ENCODE measurements at places on chromosomes 7 and 10.

DNA sequence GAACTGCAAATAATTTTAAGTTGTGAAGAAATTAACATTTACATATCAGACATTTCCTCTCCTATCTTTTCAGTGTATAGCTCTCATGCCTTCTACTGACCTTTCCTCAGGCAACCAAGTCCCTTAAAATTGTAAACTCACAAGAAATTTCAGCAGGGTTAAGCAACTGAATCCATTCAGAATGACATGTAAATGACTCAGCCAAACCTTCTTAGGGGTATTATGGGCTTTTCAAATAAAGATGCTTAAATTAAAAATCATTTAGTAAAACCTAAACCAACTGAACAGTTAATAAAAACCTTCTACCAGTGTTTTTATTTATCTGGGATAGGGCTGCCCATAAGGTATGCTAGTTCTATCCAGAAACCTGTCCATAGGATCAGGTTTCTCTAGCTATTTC lies 20.7 kb downstream of the WAPL start:
- DNase-seq, result no peak

DNA sequence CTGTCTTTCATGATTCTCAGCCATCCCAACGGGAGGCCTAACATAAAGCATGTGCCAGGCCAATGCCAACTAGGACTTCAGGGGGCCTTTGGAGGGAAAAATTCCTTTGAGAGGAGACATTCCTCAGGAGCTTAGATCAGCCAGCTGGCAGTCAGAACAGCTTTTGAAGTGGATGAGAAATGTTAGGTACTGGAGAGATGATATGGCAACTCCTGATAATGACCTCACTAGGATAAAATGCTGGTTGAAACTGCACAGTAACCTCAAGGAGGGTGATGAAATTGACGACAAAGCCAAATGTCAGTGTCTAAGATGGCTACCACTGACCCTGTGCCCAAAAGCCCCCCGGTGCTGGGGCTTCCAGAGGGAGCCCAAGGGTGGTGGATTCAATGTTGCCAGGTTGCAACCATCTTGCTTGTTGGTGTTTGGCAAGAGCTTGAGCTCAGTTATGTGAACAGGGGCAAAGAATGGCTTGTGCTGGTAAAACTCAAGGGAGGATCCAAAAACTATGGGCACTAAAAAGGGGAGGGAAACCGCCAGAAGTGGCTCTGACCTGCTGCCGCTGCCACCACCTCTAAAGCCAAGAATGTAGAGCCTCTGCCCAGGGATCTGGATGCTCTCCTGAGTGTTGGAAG lies 121.2 kb downstream of the UBE2H start:
- no peak for DNase-seq

GRCh38 chr7:100671353-100672327 lies 1.9 kb upstream of the GNB2 start:
- no peak for DNase-seq

- DNase-seq, result no peak
Measured at GRCh38 chr7:147013825-147014224, 897.2 kb downstream of the CNTNAP2 start.

- no peak for DNase-seq
Measured at GRCh38 chr7:128407751-128408708, 1.8 kb downstream of the IMPDH1 start.

- DNase-seq, result no peak
Measured at GRCh38 chr10:92265687-92266258, 25.1 kb downstream of the CPEB3 start.

DNA sequence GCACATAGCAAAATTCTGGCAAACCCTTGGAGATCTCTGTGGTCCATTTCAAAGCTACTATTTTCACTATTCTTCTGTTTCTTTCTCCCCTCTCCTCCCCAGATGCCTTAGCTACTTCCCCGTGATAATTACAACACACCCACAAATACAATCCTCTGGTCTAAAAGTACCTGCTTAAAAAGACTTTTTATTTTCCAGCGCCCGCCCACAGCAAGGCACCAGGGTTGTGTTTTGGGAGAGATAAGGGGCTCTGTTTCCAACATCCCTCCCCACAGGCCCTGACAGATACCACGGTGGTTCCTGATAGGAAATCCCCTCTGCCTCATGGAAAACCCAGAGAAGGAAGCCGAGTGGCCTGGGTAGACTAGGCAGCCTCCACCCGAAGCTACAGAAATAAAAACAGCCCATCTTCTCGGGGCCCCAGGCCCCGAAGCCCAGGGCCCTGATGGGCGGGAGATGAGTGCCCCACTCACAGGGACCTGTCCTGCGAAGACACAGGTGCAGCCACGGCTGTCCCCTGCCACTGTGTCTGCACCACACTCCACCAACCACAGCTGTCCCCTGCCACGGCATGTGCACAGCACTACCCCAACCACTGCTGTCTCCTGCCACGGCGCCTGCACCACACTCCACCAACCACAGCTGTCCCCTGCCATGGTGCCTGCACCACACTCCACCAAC lies 19.7 kb downstream of the CALML5 start:
- DNase-seq, result no peak

- DNase-seq, result no peak
Measured at GRCh38 chr7:114916261-114916892, 5.5 kb upstream of the MDFIC start.

Measured in NCI-H187 treated with DMSO at 0.1 percent for 48 hours (cell line).